ELR (cell line): ENCODE measurements at places on chromosomes 5 and 9.

DNA sequence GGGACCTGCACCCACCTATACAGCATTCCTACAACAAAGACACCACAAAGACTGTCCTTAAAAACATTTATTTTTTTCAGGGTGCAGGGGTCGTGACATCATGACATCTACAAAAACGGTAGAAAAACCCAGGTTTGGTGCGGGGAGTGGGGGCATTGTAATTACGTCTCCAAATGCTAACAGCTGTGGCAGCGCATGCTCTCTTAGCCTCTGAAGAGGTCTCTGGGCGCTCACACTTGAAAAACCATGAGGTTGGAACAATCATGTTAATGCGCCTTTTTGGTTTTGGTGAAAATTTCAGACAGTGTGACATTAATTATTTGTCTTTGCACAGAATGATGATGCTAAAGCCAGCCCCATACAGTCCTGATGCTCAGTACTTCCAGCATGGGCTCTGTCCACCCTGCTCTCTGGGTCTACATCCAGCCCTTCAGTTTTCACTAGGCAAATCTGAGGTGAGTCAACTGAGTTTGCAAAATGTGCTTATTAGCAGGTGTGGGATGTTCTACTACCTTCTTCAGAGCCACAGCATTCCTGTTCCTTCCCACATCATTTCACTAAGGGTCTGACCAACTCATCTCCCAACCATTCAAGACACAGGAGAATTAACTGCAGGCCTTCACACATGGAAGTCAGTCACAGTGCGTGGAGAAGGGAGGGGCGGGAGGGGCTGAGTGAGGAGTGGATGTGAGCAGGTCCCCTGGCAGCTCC lies 14.1 kb downstream of the ALDH1B1 start:
- DNase-seq: no peak

DNA sequence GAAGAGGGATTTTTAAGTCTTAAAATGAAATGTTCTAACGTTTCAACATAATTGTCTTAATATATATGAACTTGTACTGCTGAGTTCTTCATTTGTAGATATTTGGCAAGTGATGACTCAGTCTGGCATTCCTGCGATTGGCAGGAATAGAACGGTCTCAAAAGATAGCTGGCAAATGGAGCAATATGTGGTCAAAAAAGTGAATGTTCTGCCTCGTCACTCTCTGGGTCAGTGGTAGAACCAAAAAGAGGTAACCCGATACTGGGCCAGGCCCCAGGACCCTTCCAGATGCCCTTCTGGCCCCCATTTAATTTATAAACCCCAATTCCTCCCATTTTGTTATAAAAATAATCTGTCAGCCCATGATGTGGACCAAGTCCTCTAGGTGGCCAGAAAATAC lies 39.2 kb downstream of the ZNF366 start:
- DNase-seq: peak; percentile 74

GRCh38 chr9:100281066-100281465 lies 71.7 kb downstream of the TEX10 start:
- DNase-seq: no peak

- no peak for DNase-seq
These were observed 26.5 kb upstream of the CDKN2B start for GRCh38 chr9:22035591-22036011.
